ENCODE measurements at places on chromosomes 16 and 17.

GRCh38 chr16:80084614-80085013, 456.2 kb upstream of the DYNLRB2 start:
- no peak for DNase-seq

DNA sequence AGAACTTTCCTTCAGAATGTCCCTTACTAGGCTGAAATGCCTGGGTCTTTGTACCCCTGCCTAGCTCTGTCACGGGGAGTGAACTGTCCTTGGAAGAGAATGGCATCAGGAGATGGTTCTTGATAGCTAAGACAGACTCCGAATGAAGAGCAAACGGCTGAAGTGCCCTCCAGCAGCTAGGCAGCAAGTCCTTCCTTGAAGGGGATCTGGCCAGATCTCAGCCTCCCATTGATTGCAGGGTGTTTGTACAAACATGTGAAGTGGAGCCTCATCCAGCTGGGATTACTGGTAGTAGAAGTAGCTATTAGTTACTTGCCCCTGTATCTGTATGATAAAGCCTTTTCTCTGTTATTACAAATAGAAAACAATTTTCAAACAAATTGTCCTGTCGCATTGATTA, 30.9 kb downstream of the LRRC36 start:
- no peak for DNase-seq

- DNase-seq: no peak
Observed at GRCh38 chr17:47715669-47716325, 17.2 kb upstream of the TBX21 start.

GRCh38 chr17:7477392-7478275, 1.8 kb downstream of the ZBTB4 start:
- DNase-seq: no peak

DNA sequence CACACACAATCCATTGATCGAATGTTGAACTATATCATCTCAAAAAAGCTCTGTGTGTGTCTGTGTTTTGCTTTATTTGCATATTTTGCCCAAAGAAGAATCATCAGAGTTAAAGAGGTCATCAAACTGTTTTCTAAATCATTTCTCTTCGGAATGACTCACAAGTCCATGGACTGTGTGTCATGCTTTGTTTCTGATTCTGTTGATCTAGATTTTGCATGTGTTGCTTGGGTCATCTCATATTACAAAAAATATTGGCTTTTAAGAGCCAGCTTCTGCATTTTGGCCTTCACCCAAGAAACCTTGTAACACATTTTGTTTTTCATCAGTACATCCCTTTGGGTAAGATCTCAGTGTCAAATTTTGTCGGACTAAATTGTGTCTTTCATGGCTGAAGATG, 471.2 kb upstream of the HSBP1 start:
- no peak for DNase-seq

DNA sequence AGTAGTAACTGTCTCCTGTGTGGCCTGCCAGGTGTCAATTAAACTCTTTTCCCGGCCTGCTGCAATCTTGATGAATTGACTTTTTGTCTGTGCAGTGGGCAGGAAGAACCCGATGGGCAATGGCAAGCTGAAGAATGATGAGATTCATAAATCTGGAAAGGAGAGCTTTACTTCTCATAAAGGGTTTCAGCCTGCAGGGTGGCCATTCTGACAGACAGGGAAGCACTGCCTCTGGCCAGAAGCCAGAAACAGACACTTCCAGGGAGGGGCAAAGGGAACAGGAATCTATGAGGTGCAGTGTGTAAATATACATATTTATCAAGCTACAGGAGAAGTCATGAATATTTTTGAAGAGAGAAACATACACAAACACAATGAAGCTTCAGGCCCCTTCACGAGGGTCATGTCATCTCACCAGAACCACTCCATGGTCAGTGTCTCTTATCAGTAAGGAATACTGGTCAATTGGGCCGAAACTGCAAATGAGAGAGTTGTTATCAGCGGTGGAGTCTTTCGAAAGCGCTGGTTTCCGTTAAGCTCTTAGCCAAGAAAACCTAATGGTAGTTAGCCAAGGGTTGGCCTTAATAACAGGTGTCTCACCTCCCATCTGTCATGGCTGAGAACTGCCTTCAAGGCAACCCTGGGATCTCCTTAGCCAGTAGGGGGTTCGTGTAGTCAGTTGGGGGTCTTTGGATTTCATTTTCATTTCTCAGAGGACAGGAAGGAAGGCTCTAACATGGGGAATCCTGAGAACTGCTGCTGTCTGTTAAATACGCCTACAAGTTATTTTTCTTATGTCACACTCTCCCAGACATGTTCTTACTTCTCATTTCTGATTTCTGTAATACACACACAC, 1.2 kb upstream of the NARF start:
- no peak for DNase-seq
